ENCODE measurements at places on chromosomes 4 and X. TPM values are rescaled to one million over a fixed set of nuclear protein-coding genes. Genes with fewer than 3 reads are reported as not detected.

- no peaks in the 10 kb centered on the region for H3K27me3 ChIP-seq
- H3K27ac ChIP-seq, result no peak overlapping the region
- no peaks in the 10 kb centered on the region for H3K4me1 ChIP-seq
- no peak for DNase-seq
Measured at GRCh38 chr4:89463341-89463740, 155.7 kb upstream of the GPRIN3 start.

GRCh38 chr4:6869944-6870343 lies 39.7 kb upstream of the TBC1D14 start:
- H3K27me3 ChIP-seq, result no peaks in the 10 kb centered on the region
- H3K36me3 ChIP-seq, result peaks cover 4% of the 10 kb centered on the region
- H3K4me3 ChIP-seq, result no peak overlapping the region
- no peak overlapping the region for H3K27ac ChIP-seq
- no peak for DNase-seq
- H3K4me1 ChIP-seq, result no peaks in the 10 kb centered on the region

- H3K27ac ChIP-seq, result no peak overlapping the region
- no peaks in the 10 kb centered on the region for H3K27me3 ChIP-seq
- no peaks in the 10 kb centered on the region for H3K4me1 ChIP-seq
Measured at GRCh38 chr4:108702960-108703359, 52.6 kb downstream of the OSTC start.

MAGEA8 gene
- total RNA-seq, result not detected

GSX2 gene
- total RNA-seq, result not detected

GRCh38 chr4:146415829-146416228 lies 105.9 kb downstream of the SLC10A7 start:
- no peaks in the 10 kb centered on the region for H3K4me1 ChIP-seq
- no peak overlapping the region for H3K27ac ChIP-seq
- no peak for DNase-seq
- H3K36me3 ChIP-seq, result no peaks in the 10 kb centered on the region

DNA sequence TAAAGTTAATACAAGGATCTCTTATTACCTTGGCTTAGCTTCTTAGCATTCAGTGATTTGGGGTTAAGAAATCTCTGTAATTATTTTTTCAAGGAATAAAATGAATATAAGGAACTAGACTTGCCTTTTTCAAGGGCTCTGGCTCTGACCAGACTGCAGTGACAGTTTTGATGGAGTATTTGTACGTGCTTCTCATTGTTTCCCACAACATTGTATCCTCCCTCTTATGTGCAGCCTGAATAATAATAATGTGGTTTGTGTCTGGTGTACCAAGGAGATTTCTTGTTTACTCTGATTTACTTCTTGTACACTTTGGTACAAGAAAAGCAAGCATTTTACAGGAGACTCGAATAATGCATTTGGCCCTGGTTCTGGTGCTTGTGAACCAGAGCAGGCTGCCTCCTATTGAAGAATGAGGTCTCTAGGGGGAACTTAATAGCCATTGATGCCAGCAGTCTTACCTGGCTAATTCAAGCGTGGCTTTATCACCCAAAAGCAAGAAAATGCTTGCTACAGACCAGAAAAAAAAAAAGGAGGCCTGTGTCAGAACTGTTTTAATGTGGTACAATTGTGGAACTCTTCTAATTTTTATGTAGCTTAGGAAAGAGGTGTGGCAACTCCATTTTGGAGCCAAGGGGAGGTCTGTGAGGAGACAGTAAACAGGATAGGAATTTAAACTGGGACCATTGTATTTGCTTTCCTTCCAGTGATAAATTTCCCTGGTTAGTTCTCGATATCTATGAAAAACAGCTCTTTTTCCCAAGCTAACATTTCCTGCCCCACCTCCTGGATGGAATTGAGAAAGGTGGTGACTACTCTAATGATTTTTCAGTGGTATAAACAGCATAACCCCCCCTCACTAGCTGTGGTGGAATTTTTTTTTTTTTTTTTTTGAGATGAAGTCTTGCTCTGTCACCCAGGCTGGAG lies 5.6 kb downstream of the OTC start:
- DNase-seq, result no peak
- no peaks in the 10 kb centered on the region for H3K27me3 ChIP-seq
- no peaks in the 10 kb centered on the region for H3K4me1 ChIP-seq

TMEM271 gene
- not detected for total RNA-seq

DNA sequence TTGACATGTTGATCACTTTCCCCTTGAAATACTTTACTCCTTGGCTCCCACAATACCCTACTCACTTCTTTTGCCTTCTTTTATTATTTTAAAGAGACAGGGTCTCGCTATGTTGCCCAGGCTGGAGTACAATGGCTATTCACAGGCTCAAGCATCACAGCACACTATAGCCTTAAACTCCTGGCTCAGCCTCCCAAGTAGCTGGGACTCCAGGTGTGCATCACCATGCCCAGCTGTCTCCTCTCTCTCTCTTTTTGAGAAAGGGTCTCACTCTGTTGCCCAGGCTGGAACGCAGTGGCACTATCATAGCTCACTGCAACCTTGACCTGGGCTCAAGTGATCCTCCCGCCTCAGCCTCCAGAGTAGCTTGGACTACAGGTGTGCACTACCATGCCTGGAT lies 51.6 kb downstream of the SUPT20HL2 start:
- peaks cover 6% of the 10 kb centered on the region for H3K27me3 ChIP-seq
- H3K4me3 ChIP-seq, result no peak overlapping the region
- DNase-seq, result no peak
- H3K4me1 ChIP-seq, result no peaks in the 10 kb centered on the region
- no peak overlapping the region for H3K27ac ChIP-seq
- no peaks in the 10 kb centered on the region for H3K36me3 ChIP-seq

AKAP4 gene
- not detected for total RNA-seq

MAGEA12 gene
- not detected for total RNA-seq

GRCh38 chr4:57418133-57418532 lies 307.9 kb upstream of the IGFBP7 start:
- no peaks in the 10 kb centered on the region for H3K27me3 ChIP-seq
- H3K4me3 ChIP-seq, result no peak overlapping the region
- H3K4me1 ChIP-seq, result no peaks in the 10 kb centered on the region
- H3K36me3 ChIP-seq, result no peaks in the 10 kb centered on the region
- DNase-seq, result no peak

DNA sequence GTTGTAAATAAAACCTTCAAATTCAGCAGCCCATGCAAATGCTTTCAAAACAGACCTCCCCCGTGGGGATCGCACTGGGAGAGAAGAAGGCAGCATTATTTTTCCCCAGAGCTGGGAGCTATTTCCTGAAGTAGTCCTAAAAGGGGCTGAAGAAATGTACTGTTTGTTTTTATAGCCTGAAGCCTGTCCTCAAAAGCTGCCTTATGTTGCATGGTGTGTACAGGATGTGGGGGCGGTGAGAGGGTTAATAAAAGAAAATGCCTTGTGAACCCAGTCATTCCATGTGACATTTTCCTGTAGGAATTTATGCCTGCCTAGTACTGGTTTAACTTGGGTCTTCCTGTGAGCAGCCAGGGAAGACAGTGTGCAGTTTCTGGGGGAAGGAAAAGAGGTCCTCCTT lies 144.1 kb downstream of the SOWAHB start:
- H3K27ac ChIP-seq, result peak overlapping the region; percentile 51
- H3K4me3 ChIP-seq, result no peak overlapping the region
- peaks cover 10% of the 10 kb centered on the region for H3K36me3 ChIP-seq
- no peaks in the 10 kb centered on the region for H3K27me3 ChIP-seq
- DNase-seq, result peak; percentile 85

GRCh38 chrX:22105971-22106370 lies 73.8 kb downstream of the PHEX start:
- no peaks in the 10 kb centered on the region for H3K36me3 ChIP-seq
- no peaks in the 10 kb centered on the region for H3K27me3 ChIP-seq
- no peaks in the 10 kb centered on the region for H3K4me1 ChIP-seq
- no peak overlapping the region for H3K27ac ChIP-seq

DNA sequence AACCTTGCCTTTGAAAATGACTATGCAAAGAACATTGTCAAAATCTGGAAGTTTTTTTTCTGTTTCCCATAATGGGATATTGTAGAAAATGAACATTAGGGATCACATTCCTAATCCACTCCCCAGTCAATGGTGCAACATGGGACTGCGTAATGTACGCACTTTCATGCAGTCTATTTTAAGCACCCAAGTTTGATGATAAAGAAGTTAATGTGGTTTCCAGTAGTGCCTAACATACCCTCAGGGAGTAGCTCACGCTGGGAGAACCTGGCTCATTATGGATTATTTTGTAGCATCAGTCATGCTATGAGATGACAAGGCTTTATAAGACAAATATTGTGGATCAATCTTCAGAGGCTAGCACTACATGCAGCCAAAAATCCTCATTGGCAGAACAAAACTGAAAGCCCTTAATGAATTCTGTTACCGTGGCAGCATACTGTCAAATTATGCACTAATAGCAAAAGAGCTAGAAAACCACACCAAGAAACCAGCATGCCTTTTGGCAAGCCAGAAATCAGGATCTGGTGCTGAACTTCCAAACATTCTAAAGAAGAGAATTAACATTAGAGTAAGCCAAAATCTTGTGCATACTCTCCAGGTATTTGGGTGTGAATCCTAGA lies 1392.8 kb upstream of the TENM3 start:
- no peaks in the 10 kb centered on the region for H3K36me3 ChIP-seq
- no peaks in the 10 kb centered on the region for H3K4me1 ChIP-seq
- H3K27me3 ChIP-seq, result no peaks in the 10 kb centered on the region
- H3K4me3 ChIP-seq, result no peak overlapping the region
- H3K27ac ChIP-seq, result no peak overlapping the region
